ENCODE measurements at places on chromosomes 1 and 21.

GRCh38 chr1:183295521-183295920 is 109.5 kb downstream of the LAMC2 start:
- DNase-seq = no peak

- peak; percentile 73 for DNase-seq
These were observed 38.4 kb upstream of the RBM34 start for GRCh38 chr1:235199441-235199840.

DNA sequence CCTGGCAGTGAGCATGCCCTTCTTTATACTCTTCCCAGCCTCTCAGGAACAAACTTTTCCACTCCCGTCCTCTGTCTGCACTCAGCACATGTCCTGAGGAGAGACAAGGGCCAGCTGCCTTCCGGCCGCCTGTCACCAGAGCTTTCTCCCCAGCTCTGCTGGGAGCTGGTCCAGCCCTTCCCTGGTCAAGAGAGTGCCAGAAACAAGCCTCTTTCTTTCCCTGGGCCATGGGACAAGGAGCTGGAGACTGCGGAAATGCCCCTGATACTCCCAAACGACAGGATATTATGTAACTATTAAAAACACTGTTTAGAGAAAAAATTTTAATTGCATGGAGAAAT is 10.4 kb downstream of the LAMB3 start:
- peak; percentile 85 for DNase-seq

DNA sequence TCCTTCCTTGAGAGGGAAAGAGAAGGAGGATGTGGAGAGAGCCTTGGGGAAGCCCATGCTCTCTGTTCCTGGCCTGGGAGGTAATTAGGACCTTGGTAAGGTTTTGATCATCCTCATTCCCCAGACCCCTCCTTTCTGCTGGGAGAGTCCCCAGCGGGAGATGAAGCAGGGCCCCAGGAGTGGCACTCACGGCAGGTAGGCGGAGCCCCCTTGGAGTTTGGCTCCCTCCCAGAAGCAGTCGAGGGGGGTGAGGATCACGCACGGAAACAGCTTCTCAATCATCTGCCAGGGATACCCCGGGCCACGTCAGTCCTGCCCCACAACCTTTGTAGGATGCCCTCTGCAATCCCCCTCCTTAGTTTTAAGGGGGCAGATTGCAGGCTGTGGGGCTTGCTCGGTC is 11.5 kb downstream of the PTCH2 start:
- no peak for DNase-seq

GRCh38 chr21:31720330-31720729 is 11.6 kb downstream of the SCAF4 start:
- no peak for DNase-seq

- DNase-seq = no peak
These were observed 21.9 kb downstream of the ERG start for GRCh38 chr21:38476385-38476784.

DNA sequence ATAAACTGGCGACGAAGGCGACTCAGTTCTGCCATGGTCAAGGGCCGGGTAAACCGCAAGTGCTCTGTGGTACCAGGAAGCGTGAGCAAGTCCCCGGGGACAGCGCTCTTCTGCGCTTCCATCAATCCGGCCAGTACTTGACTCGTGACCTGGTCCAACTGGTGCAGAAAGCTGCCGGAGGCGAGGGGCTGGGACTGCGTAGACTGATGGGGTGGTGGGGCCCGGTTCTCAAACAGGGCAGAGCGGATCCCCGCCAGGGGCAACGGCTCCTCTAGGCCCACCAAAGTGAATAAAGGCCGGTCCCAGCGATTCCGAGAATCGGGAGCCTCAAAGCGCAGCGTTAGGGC is 852 bp downstream of the KTI12 start:
- peak; percentile 63 for DNase-seq

- no peak for DNase-seq
These were observed 9.1 kb downstream of the IBA57 start for GRCh38 chr1:228174482-228175315.

- DNase-seq = no peak
These were observed 17.0 kb upstream of the RUNX3 start for GRCh38 chr1:24946861-24947658.

DNA sequence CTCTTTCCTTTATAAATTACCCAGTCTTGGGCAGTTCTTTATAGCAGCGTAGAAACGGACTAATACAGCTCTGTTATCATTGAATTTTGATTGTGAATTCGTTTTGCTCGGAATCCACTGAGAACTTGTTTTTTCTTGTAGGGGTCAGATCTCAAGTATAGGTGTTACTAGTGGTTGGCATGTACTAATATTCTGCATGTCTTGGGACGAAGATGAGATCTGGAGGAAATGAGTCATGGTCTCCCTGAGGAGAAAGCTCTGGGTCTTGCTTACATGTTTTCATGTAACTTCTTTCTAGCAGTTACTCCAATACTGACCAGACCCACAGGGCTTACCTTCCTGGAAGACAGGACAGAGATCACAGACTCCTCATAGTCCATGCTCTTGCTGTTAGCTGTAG is 30.3 kb downstream of the ZSCAN20 start:
- DNase-seq = peak; percentile 31

DNA sequence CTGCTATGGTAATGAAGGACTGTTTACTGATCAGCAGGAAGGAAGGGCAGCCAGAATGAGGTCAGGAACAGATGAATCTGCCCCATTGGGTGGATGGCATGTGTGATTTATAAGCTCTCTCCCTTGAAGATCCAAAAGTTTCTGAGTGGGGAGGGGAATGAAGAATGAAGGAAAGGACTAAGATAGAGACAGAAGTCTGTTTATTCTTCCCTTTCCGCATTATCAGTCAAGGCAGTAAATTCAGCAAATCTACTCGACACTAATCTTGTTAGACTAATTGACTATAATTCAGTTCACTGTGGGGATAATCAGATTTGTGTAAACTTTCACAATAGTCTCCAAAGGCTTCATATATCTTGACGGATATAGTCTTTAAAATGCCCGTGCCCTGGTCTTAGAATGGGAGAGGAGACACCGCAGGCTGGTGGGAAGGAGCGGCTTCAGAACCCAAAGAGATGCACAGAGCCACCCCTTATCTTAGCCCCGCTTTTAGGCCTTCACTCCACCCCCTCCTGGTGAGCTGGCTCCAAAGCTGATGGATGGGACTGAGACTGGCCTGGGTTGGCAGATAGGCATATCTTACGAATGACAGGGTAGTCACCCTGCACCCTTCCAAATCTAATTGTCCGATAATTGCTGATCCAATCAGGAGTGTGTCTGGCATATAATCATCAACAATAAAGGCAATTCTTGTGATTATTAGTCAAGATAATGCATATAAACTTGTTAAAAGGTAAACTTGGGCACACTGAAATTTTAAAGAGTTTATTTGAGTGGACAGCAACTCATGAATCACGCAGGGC is 76.0 kb upstream of the PPM1J start:
- DNase-seq = no peak

GRCh38 chr1:213256438-213257087 is 205.5 kb downstream of the RPS6KC1 start:
- DNase-seq = no peak

DNA sequence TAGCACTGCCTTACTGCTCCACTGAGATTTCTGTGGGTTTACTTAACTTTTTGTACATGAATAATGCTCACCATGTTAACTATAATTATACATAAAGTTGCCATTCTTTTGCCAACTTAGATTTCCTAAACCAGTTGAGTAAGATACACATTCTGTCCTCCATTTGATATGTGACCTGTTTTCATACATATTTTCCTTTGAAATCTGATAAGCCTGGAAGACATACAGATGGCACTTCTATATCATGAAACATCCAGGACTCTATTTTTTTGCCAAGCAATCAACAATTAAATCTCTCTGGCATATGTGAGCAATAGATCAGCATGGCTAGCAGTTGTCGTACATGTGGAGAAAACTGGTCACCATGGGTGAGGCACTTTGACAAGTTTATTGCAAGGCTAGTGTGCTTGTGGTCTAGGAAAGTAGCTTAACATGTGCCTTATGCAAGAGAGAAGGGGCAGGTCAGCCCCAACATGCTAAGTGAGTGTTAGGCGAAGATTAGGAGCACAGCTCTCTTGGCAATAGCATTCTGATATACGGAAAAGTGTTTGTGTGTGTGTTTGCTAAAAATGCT is 14.2 kb downstream of the PRRX1 start:
- DNase-seq = no peak

DNA sequence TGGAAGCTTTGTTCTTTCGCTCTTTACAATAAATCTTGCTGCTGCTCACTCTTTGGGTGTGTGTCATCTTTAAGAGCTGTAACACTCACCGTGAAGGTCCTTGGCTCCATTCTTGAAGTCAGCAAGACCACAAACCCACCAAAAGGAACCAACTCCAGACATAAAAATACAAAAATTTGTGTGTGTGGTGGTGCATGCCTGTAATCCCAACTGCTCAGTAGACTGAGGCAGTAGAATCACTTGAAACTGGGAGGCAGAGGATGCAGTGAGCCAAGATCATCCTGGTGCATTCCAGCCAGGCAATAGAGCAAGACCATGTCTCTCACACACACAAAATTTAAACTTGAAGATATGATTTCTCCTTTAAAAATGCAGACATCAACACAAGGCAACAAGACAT is 1431.7 kb upstream of the B3GALT2 start:
- no peak for DNase-seq

DNA sequence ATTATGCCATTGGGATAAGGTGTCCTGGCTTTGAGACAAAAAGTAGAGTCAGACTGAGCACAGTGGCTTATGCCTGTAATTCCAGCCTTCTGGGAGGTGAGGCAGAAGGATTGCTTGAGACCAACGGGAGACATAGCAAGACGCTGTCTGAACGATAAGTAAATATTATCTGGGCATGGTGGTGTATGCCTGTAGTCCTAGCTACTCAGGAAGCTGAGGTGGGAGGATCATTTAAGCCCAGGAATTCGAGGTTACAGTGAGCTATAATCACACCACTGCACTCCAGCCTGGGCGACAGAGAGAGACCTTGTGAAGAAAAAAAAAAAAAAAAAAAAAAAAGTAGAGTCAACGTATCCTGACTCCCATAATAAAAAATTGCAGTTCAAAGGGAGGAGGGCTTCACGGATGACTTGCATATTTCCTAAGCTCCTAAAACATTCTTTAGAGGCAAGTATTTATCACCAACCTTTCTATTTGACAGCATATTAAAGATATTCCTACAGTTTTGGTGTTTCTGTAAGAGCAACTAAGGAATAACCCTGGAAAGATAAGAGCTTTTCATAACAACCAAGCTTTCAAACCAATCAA is 141.2 kb downstream of the SLC44A5 start:
- no peak for DNase-seq

GRCh38 chr1:211741116-211741515 is 65.7 kb upstream of the NEK2 start:
- DNase-seq = no peak

DNA sequence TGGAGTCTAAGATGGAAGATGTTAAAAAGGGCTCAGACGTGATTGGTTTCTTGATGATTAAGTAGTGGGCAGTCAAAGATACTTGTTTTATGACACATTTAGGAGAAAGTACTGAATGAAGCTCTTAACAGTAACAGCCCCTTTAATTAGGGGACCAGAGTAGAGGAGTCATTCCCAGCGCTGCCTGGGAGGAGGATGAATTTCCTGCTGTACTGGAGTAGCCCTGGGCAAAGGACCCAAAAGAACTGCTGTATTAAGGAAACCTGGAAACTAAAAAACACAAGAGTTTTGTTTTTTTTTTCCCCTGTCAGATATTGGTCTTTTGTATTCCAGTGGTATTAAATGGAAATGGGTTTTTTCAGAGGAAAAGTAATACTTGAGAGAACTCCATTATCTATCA is 126.5 kb downstream of the NFIA start:
- DNase-seq = no peak

GRCh38 chr1:245771511-245772281 is 616.9 kb downstream of the KIF26B start:
- peak; percentile 88 for DNase-seq

DNA sequence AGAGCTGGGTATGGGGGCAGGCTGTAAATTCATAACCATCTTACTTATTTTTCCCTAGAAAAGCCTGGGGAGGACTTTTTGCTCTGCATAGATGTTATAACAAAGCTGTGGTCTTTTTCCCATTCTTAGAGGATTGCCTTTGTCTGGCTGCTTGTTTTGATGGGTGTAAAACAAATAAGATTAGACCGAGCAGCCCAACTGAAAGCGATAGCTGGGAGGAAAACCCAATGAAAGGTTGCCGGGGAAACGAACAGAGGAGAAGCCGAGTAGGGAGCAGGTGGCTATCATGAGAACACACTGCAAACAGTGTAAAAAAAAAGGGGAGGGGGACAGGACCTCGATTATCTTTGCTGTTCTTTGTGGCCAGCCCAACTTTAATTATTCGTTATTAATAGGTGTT is 1.9 kb downstream of the ELAVL4 start:
- DNase-seq = no peak

GRCh38 chr1:156100205-156100995 is 14.1 kb upstream of the LMNA start:
- no peak for DNase-seq

- no peak for DNase-seq
These were observed 25.3 kb downstream of the PTP4A2 start for GRCh38 chr1:31912839-31913239.

DNA sequence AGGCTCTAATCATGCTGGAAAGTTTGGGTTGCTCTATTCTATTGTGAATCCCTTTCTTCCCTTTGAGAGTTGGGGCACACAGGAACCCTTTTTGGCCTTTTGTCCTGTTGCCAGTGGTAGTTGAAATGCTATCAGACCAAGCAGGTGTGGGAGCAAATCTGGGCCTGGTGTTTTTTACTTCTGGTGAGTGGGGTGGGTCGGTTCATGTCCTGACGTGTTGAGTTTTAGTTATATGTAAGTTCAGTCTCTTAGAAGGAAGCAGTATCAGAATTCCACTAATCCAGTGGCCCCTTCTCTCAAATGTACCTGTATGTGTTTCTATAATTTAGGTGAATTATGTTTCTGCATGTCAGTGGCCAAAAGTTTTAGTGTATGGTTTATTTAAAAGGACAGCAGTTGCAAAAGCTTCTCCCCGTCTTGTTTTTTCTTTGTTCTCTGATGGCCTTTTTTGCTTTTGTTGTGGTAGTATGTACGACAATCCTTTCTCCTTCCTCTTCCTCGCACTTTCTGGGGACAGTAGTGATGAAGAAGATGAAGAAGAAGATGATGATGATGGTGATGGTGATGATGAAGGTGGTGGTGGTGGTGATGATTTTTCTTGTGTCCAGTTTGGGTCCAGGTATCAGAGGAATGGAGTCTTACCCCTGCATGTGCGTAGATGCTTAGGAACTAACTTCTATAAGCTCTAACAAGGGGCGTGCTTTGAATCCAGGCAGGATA is 74.2 kb downstream of the UBE4B start:
- DNase-seq = no peak

DNA sequence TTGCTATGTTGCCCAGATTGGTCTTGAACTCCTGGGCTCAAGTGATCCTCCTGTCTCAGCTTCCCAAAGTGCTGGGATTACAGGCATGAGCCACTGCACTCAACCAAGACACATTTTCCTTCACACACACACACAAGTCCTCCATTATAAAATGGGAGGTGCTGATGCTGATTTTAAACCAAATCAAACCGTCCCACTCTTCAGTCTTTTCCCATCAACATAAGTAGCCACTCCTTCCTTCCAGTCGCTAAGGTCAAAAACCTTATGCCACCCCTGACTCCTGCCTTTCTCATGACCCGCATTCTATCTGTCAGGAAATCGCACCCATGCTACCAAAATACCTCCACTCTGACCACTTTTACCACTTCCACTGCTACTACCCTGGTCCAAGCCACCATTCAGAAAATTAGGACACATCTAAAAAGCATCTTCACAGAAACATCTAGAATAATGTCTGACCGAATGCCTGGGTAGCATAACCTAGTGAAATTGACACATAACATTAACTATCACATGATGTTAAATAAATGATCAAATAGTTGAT is 28.0 kb upstream of the IFNGR2 start:
- DNase-seq = no peak
